IPS DF 19.7 (cell line): ENCODE measurements at places on chromosomes 6 and 20.
A peak's percentile ranks its signal among the peaks of the same experiment; 100 is the strongest.

- no peak for DNase-seq
These were observed 260.0 kb upstream of the CDYL start for GRCh38 chr6:4516206-4516605.

DNA sequence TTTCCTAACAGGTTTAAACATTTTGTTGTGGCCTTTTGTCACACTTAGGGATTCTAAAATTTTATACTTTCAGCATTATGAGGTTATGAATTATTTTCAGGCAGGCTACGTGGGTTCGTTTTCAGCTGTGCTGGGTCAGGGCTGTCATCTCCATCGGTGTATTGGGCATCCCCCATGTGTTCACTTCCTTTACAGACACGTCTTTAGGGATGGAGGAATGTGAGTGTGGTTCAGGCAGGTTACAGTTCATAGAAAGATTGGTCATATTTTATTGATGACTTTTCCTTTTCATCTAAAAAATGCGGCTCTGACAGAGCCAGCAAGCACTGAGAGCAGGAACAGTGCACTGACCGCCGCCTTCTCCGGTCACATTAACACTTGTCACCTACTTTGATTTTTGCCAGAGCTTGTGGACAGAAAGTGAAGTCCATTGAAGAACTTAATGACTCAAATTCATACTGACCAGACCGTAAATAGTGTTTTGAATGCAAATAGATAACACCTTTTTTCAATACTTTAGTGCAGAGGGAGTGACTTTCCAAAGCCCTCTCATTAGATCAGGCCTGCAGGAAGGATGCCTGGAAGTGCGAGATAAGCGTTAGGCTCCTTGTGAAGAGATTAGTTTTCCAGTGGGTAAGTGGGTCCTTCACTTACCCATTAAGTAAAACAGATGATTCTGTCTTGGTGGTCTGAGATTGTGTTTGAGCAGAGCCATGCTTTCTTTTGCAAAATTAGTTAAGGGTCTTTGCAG, 113.1 kb downstream of the TIAM2 start:
- no peak for DNase-seq

- DNase-seq, result no peak
These were observed 16.5 kb upstream of the SPDEF start for GRCh38 chr6:34572585-34572984.

GRCh38 chr6:25366903-25367545, 87.8 kb downstream of the CARMIL1 start:
- no peak for DNase-seq

DNA sequence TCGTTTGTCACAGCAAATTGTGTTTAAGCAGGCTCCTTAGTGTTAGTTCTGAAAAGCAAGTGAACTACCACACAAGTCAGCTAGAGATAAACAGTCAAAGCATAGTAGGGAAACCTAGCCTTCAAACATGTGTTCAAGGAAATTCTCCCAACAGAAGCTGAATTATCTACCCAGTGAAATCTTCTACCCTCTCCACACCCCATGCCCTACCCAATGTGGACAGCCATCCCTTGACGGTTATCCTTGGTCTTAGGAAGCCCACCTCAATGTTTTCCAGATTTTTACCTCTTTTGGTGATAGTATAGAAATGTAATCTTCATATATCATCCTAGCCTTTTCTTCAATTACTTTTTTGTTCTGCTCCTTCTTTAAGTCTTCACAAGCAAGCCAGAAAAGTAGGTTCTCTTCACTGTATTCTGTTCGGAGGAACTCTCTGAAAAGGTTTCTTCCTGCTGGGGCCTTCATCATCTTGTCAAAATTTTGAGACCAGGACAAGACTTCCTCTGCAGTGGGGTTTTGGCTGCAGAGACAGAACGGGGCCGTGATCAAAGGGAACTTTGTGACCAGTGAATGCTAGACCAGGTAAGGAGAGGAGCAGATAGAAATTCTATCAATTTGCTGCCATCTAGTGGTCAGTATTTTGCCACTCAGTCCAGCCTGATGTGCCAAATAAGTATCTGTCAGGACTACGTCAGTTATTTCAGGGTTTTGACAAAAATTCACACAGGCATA, 21.6 kb upstream of the MTRF1L start:
- DNase-seq, result peak; percentile 45

- DNase-seq, result no peak
These were observed 130.8 kb downstream of the BTBD9 start for GRCh38 chr6:38508894-38509293.

- no peak for DNase-seq
These were observed 33.0 kb downstream of the PYGB start for GRCh38 chr20:25280574-25281535.

- no peak for DNase-seq
These were observed 226.3 kb upstream of the SMLR1 start for GRCh38 chr6:130600880-130601341.

GRCh38 chr6:88741939-88742338, 221.5 kb downstream of the RNGTT start:
- no peak for DNase-seq
